Umbilical cord (tissue), 2 donors: ENCODE measurements at places on chromosomes 7 and 10.

DNA sequence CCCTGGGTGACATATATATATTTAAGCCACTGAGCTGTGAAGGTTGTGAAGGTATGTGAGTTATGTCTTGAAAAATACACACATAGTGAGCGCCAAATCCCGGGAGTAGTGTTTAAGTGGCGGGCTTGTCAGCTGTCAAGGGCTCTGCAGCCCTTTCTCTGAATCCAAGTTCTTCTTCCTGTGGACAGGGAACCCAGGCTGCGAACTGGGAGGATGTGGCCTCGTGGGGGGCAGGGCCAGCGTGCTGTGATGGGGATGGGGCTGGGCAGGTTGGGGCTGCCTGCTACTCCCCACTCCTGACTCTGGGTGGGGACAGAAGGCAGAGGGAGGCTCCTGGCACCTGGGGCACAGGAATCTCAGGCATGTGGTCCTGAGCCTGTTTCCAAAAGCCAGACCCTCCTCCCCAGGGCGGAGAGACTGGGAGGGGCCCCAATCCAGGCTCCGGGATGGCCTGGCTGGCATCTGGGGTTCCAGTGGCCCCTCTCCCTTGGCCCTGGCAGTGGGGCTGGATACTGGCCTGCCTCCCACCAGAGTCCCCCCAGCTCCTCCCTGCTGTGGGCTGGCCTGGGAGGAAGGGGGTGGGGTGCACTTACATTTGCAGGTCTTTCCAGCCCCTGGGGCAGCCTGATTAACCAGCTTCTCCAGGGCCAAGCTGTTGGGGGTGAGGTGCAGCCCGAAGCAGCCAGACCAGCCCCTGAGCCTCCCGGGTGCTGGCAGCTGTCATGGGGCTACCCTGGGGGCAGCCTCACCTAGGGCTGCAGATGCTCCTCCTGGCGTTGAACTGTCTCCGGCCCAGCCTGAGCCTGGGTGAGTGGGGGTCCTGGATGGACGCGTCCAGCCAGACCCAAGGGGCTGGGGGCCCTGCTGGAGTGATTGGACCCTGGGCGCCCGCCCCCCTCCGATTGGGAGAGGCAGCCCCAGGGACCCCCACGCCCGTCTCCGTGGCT lies at the start of gene UPK3B:
TSS of gene UPK3B (plus strand) at position 622 of the 947 bp plus-strand sequence. CDS start at position 723, 101 bp downstream.
- DNase-seq: peak; percentile 50

GRCh38 chr7:82676777-82677463 lies 233.3 kb upstream of the CACNA2D1 start:
- no peak for DNase-seq

GRCh38 chr7:2019711-2020511 lies 212.8 kb downstream of the MAD1L1 start:
- peak; percentile 71 for DNase-seq

GRCh38 chr7:46355331-46355730 lies 434.3 kb upstream of the IGFBP3 start:
- DNase-seq: no peak

GRCh38 chr10:103197174-103197573 lies 4.1 kb upstream of the NT5C2 start:
- peak; percentile 37 for DNase-seq

DNA sequence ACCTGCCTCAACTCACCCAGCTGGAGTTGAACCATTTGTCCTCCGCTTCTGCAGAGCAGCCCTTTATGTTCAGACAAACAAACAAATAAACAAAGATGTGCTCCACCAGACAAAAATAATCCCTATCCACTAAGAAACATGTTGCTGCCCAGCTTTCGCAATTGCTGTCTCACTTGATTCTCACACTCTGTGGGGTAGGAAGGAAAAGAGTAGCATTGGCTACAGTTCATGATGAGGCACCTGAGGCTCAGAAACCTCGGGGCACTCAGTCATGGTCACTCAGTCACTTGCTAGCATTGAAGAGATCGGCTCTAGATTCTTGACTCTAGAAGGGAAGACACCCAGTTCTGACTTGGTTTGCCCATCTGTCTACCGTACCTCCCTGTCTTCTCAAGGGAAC lies 88.0 kb upstream of the ZMIZ1 start:
- DNase-seq: no peak

DNA sequence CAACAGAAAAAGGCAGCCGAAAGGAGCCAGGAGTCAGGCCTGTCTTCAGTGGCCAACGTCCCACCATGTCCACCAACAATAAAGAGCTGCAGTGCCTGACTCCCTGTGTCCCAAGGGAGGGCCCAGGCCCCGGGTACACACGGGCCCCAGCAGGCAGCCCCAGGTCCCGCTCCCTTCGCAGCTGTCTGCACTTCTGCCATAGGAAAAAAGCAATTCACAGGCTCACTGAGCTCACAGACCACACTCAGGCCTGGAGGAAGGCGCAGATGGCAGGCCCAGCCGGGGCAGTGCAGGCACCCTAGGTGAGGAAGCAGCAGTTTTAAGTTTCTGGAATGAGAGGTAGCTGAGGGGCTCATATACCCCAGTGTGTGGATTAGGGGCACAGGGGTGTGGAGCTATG lies 100.5 kb downstream of the PRKAG2 start:
- no peak for DNase-seq

DNA sequence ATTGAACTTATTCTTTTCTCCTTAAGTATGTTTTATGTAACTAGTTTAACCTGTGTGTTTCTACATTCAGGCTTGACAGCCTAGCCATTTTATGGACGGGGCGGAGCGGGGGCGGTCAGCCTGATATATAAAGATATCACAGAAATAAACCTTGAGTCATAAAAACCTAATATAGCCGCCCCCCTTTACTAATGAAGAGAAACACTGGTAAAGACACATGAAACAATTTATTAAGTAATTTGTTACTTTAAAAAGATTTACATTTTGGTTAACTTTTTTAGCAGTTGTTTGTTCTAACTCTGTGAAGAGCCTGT lies 84.0 kb downstream of the MAPK8 start:
- DNase-seq: no peak

DNA sequence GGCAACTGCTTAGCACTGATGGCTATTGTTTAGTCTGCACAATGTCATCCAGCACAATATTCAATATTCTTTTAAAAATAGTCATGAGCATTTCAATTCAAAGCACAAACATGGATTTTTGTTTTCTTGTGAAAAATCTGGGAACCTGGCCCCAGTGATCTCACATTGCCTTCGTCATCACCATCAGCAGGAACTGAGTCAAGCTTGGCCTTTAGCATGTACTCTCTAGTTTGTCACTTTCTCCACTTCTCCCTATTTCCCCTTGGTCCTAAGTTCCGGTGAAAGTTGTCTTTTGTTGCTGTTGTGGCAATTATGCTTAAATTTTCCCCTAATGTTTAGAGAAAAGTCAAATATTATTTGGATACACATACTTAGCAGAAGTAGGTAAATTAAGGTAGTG lies 252.9 kb upstream of the SORCS1 start:
- no peak for DNase-seq

GRCh38 chr10:31754803-31755624 lies 173.6 kb downstream of the ARHGAP12 start:
- DNase-seq: peak; percentile 62

- DNase-seq: no peak
These were observed 602.8 kb downstream of the NRG3 start for GRCh38 chr10:82477776-82478175.

- DNase-seq: no peak
These were observed 27.9 kb upstream of the DPYSL4 start for GRCh38 chr10:132158823-132159222.

- DNase-seq: no peak
These were observed 98.2 kb upstream of the ARID5B start for GRCh38 chr10:61803269-61803668.

DNA sequence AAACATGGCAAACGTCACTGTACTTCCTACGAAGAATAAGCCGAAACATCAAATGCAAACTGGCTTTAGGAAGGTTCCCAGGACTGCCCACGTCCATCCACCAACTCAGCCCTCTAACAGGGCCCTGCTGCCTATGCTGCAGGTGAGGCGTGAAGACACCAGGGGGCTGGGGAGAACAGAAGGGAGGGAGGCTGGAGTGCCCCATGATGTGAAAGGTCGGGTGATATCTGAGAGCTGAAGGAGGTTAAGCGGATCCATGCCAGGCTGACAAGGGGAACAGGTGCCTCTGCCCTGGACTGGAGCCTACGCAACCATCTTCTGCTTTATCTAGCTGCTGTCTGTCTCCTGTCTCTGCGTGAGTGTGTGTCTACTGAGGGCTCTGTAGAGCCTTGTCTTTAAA lies 40.2 kb upstream of the ATP6V0A4 start:
- DNase-seq: no peak

DNA sequence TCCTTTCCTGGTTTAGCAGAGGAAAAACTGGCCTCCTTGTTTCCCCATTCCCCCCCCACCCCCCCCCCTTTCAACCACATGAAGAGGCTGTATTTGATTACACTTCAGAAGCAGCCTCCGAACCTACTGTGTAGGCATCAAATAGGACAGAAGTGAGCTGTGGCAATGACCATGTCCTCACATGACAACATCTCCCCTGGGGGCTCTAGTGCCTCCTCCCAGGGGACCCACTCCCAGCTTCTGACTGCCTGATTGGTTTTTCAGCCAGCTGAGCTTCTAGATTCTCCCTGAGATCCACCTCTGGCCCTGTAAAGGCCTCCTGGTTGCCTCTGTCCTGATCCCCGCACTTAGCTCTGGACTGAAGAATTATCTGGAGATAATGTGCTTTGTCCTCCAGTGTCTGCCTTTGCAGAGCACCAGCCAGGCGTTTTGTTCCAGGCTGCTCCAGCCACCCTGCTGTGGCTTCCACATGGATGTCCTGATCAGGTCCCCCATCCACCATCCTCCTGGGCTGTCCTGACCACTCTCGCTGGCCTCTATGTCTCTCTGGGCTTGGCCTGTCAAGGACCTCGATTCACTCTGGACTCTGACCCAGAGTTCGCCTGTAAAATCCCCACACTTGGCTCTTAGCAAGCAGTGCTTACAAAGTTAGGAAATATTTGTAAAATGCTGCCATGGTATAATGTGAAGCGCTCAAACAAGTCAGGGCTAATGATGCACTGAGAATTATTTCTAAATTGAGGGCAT lies 42.4 kb upstream of the TOMM7 start:
- no peak for DNase-seq

- DNase-seq: peak; percentile 63
These were observed 123.6 kb downstream of the RNF32 start for GRCh38 chr7:156764016-156764669.

- no peak for DNase-seq
These were observed 50.3 kb downstream of the ATXN7L1 start for GRCh38 chr7:105826143-105826542.
